Activated naive CD8-positive, alpha-beta T cell treated with anti-CD3 and anti-CD28 coated beads for 36 hours (primary cell): ENCODE measurements at places on chromosomes 6 and 20. TPM values are rescaled to one million over a fixed set of nuclear protein-coding genes. Genes with fewer than 3 reads are reported as not detected.

GRCh38 chr6:97813889-97814567, 531.0 kb upstream of the MMS22L start:
- H3K4me3 ChIP-seq, result no peak overlapping the region
- H3K27me3 ChIP-seq, result no peaks in the 10 kb centered on the region
- no peaks in the 10 kb centered on the region for H3K4me1 ChIP-seq
- no peak for DNase-seq

Gene FAM162B
- total RNA-seq, result not detected

Gene RNF182
- total RNA-seq, result not detected

DNA sequence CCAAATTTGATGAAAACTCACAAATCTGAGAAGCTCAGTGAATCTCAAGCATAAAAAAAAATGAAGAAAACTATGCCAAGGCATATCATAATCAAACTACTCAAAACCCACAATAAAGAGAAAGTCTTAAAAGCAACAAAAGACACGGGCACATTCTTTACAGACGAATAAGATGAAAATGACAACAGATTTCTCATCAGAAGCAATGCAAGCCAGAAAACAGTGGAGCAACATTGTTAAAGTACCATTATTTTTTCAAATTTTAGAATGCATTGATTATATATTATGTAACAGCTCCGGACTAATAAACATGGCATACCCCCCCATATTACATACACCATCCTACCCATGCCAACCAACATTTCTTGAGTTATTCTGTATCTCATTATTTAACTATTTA, 55.3 kb upstream of the INSM1 start:
- H3K36me3 ChIP-seq, result no peaks in the 10 kb centered on the region
- H3K4me1 ChIP-seq, result no peaks in the 10 kb centered on the region
- no peak overlapping the region for H3K27ac ChIP-seq
- H3K4me3 ChIP-seq, result no peak overlapping the region
- no peak for DNase-seq
